Activated T-cell treated with anti-CD3 and anti-CD28 coated beads, Interleukin-2, amount 50 U/mL, for 72 hours (primary cell): ENCODE measurements at places on chromosomes 4 and X.

- no peak for DNase-seq
Measured at GRCh38 chr4:183631577-183632198, 27.3 kb downstream of the RWDD4 start.

- no peak for DNase-seq
Measured at GRCh38 chrX:1433646-1434357, 18.9 kb downstream of the ASMTL start.

DNA sequence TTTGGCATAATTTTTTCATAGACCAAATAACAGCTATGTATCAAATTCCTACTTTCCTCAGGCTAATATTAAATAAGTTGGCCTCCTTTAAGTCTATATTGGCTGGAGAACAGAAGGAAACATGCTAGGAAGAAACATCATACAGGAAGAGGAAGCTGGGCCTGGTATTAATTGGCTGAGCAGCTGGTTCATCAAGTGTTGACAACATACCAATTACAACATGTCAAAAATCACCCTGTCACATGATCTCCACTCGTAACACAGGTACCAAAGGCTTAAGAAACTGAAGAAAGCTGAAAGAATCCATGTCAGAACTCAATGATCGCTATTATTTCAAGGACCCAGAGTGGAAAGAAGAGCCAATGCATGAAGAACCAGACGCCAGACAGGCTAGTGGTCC, 10.5 kb downstream of the WDFY3 start:
- DNase-seq: no peak

GRCh38 chr4:75916091-75916661, 13.9 kb upstream of the PPEF2 start:
- peak; percentile 19 for DNase-seq

DNA sequence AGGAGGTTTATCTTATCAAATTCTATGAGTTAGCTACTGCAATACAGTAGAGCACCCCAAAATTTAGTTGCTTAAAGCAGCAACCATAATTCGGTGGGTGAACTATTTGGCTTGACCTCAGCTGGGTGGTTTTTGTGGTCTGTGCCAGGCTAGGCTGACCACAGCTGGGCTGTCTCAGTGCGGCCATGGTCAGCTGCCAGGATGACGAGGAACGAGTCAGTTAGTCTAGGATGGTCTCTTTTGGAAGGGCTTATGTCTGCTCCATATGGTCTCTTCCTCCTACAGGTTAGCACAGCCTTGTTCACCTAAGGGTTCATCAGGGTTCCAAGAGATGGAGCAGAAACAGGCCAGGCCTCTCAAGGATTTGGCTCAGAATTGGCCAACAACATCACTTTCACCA, 210.4 kb downstream of the PALLD start:
- no peak for DNase-seq

- DNase-seq: no peak
Measured at GRCh38 chr4:26268246-26268645, 52.6 kb upstream of the RBPJ start.

DNA sequence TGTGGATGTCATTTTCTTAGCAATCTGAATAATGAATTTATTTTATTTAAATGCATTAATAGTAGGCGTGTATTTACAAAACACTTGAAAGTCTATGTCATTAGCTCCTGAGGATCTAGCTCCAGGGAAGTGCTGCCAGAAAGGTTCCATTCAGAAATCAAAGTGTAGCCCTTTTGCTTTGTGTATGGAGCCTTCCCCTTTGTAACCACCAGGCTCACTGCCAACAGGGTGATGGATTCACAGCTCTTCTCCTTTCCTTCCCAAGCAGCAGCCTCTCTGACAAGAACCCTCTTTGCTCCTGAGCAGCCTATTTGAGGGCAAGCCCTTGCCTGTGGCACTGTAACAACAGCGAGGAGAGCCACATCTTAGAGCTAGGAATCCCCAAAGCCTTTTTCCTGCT, 286.0 kb upstream of the RASGEF1B start:
- no peak for DNase-seq
